ENCODE measurements at places on chromosomes 2 and 18.

DNA sequence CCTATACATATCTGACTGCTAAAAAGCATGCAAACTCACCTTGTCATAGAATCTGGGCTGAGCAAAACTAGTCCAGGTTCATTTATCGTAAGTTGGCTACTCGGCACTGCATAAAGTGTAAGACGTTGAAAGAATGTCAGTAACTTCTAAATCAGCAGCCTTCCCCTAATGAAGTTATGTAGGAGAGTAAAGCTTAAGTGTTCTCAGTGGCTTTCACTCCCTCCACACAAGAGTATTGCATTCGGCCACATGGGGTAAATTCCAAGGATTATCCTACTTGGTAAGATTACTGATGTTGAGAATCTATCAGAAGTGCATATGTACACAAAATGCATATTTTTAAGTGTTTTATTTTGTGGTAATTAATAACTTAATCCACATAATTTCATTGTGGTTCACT is 130.1 kb downstream of the LCLAT1 start:
- no peak for DNase-seq

GRCh38 chr2:6934758-6935651 is 17.8 kb downstream of the RNF144A start:
- no peak for DNase-seq

DNA sequence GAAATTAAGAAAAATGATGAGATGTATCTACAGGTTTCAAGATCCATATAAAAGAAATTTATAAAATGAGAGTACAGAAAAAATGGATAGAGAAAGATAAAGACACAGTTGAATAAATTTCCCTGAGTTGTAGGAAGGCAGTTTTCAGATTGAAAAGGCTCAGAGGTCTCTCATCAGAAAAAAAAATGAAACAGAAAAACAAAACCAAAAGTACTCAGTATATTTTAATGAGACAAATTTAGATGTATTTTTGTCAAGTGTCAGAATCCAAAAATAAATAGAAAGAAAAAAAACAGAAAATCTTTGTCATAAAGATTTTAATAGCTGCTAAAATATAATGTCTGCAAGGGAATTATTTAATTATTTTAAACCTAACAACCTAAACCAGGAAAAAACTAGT is 520.5 kb downstream of the KCNJ3 start:
- no peak for DNase-seq

DNA sequence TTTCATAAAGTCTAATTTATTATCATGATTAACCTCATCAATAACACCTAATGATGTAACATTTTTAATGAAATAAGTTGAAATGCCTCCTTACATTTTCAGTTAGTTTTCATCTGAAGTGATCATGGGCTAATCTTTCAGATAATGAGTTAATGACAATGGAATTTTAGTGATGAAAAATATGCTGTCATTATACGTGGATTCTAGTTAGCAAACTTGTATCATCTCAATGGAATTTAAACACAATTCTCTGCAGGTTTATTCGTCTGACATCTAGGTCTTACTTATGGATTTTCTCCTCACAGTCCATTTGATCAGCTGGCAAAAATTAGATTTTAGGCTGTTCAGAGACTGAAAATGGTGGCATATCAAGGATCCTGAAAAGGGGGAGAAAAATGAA is 885.0 kb downstream of the SLC4A3 start:
- no peak for DNase-seq

- no peak for DNase-seq
Measured at GRCh38 chr2:62192811-62193210, 3.1 kb upstream of the B3GNT2 start.

DNA sequence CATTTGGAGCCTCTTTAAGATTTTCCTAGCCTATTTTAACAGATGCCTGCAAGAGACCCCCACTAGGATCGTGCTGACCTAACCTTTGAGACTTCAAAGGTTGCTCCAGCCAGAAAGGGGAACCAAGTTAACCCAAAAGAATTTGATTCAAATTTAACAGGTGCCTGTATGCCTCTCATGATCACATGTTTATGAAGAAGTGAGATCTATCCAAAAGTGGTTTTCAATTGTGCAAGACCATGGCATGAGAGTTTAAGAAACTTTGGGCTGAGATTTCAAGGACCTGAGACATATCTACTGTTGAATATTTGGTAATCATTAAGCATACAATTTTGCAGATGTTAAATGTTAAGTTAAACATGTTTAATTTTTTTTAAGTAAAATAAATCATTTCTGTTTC is 1.3 kb upstream of the RSAD2 start:
- DNase-seq, result no peak

GRCh38 chr2:101419096-101419663 is 31.9 kb upstream of the CREG2 start:
- DNase-seq, result peak; percentile 67

- DNase-seq, result peak; percentile 43
Measured at GRCh38 chr2:42974721-42975717, 182.6 kb upstream of the HAAO start.

DNA sequence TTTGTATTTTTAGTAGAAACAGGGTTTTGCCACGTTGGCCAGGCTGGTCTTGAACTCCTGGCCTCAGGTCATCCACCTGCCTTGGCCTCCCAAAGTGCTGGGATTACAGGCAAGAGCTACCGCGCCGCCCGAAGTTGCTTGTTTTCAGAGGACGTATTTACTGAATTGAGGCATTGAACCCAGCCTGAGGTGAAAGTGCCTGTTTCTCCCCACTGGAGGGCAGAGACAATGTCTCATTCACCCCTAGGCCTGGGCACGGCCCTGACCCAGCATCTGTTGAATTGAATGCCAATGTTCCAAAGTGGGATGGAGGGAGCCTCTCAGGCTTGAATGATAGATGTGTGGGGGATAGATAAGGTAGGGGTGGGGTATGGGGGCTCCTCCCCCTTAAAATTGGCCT is 4.5 kb upstream of the TMBIM1 start:
- peak; percentile 33 for DNase-seq

DNA sequence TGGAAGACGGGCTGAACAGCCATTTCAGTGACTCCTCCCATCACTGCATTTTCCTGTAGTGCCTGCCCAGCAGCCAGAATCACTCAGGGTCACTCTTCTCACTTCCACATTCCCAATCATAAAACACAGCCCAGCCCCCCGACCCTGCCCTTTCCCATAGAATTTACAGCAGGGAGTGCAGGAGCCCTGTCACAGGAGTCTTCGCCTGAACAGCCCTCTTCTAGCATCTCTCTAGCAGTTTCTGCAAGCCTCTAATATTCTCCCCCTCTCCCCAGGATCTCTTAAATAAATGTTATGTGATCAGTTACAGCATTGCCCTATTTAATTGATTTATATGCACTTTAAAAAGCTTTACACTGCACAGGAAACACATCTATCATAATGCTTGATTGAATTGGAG is 42.9 kb upstream of the KLHL29 start:
- DNase-seq, result no peak

- no peak for DNase-seq
Measured at GRCh38 chr2:127706215-127706990, 5.1 kb downstream of the SFT2D3 start.

DNA sequence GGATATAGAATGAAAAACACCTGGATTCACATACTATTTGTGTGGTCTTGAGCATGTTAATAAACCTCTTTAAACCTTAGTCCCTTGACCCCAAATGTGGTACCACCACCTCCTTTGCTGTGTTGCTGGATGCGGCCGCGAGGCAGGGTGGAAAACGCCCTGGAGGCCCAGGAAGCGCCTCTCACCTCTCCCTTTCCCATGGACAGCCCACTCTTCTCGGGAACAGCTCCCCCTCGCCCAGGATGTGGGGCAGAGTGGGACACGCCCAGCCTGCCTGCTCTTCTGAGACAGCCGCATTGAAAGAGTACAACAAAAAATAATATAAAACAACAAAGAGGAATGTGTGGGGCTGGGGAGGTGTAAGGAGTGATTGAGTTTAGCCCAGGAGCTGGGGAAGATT is 549.0 kb upstream of the ID2 start:
- DNase-seq, result no peak

- no peak for DNase-seq
Measured at GRCh38 chr2:220081171-220081570, 453.7 kb downstream of the SLC4A3 start.

DNA sequence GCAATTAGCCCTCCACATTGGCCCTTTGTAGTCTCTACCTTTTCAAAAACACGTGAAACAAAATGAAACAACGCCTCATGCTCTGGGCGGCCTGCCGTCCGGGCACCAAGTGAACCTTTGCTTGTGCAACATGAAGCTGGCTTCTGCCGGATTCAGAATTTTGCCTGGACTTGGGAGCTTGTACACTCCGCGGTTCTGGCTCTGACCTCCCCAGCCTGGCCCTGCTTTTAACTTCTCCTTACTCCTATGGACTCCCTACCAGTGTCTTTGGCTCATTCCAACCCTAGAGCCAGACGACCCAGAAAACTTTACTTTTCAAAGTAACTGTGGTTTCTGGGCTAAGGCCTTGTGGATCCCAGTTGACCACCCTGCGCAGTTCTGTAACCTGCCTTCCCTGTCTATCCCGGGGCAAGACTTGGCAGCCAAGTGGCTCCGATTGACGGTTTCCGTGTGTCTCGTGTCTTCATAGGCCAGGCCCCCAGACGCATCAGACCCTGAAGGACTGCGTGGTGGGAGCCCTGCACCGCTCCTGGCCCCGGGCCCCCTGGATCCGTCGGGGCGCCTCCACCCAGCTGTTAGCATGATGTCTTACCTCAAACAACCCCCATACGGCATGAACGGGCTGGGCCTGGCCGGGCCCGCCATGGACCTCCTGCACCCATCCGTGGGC is 1.9 kb downstream of the OTX1 start:
- no peak for DNase-seq

GRCh38 chr2:219629976-219630695 is 2.7 kb downstream of the SLC4A3 start:
- no peak for DNase-seq

DNA sequence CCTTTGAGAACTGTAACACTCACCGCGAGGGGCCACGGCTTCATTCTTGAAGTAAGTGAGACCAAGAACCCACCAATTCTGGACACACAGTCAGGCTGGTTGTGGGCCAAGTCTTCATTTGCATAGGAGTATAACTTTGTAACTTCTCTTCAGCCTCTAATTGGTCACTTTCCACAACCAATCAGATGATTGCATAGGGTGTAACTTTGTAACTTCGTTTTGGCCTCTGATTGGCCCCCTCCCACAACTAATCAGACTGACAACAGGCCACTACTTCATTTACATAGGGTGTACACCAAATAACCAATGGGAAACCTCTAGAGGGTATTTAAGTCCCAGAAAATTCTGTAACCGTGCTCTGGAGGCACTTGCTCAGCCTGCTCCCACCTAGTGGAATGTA is 77.5 kb upstream of the TCF4 start:
- DNase-seq, result no peak

- peak; percentile 75 for DNase-seq
Measured at GRCh38 chr2:96507957-96508520, 2.9 kb upstream of the NEURL3 start.

DNA sequence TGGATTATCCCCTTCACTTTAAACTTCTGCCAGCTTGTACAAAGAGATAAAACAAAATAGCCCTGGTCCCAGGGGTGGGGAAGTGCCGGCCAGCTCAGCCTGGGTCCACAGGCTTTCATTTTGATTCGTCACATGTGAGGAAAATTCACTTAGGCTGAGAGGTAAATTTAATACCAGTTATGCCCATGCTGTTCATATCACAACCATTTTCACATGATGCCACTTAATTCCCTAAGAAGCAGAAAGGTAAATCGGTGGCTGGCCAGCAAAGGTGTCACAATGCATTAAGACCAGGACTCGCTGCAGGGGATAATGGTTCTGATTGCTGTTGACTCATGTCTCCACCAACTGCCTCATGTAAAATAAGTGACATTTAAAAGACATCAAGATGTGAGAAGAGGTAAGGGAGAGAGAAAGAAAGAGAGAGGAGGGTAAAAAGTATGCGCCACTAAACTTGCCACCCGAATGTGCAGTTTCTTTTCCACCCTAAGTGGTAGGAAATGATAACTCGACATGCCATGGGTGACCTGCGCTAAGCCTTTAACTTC is 261.0 kb upstream of the SIX3 start:
- no peak for DNase-seq

Measured in OCI-LY7 (cell line).